ENCODE measurements at places on chromosomes 5 and 9. TPM values are rescaled to one million over a fixed set of nuclear protein-coding genes. Genes with fewer than 3 reads are reported as not detected.

The PCDHGB2 gene
- 0.08 TPM for total RNA-seq

The PDLIM4 gene
- 0.87 TPM for total RNA-seq

The IFNB1 gene
- not detected for total RNA-seq

The PIP5KL1 gene
- total RNA-seq = 1.1 TPM

The FOXI1 gene
- total RNA-seq = not detected

The SMIM33 gene
- total RNA-seq = not detected

The EGFL7 gene
- 38.6 TPM for total RNA-seq

The F2RL1 gene
- total RNA-seq = 227 TPM

The LRRC19 gene
- not detected for total RNA-seq

The FCN1 gene
- not detected for total RNA-seq

The FREM1 gene
- total RNA-seq = not detected

The ADAMTSL2 gene
- total RNA-seq = not detected

The TAF1L gene
- total RNA-seq = not detected

The C5orf52 gene
- not detected for total RNA-seq

The SH3RF2 gene
- total RNA-seq = 2.4 TPM

The SHOC1 gene
- not detected for total RNA-seq
